ENCODE measurements at places on chromosomes 3 and 15.
A peak's percentile ranks its signal among the peaks of the same experiment; 100 is the strongest.

DNA sequence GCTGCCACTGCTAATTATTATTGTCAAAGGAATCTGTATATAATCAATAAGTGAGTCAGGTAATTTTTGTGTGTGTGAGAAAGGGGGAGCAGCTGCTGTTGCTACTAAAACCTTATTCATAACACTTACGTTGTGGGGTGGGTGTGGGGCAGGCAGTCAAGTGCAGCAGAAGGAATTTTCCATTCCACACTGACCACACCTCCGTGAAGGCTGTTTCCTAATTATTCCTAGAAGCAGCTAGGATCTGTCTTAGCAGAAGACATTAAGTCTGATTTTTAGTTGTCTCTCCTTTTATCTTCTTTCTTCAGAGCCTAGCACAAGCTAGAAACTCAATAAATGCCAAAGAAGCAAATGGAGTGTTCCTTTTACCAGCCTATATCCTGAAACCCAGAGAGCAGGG is 4.0 kb upstream of the U2SURP start:
- no peak for DNase-seq

- DNase-seq = no peak
Observed at GRCh38 chr3:128725547-128726022, 398 bp upstream of the RAB7A start.

- DNase-seq = no peak
Observed at GRCh38 chr15:92033314-92033713, 179.8 kb downstream of the SLCO3A1 start.

- DNase-seq = no peak
Observed at GRCh38 chr3:190671658-190672057, 157.8 kb downstream of the IL1RAP start.

GRCh38 chr3:113948015-113948917 is 453 bp downstream of the ZDHHC23 start:
- peak; percentile 9 for DNase-seq

DNA sequence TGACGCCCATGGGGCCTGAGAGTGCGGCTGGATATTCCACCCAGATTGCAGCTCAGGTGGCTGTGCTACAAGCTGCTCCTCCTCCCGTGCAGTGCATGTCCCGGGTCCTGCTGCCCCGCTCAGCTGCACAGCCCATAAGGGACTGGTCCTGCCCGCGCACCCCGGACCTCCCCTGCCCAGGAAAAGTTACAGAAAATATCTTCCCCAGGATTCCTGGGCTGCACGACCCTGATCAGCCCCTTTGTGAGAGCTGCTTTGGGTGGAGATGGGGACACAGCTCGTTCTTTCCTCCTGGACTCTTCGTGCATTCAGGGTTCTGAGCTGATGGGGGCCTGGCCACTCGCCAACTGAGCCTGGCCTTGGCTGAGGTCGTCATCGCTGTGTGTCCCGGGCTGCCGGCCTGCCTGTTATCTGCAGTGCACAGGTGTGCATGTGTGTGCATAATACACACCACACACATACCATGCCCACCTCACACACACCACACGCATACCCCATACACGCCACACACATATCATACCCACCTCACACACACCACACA is 28.8 kb downstream of the APBA2 start:
- DNase-seq = no peak

DNA sequence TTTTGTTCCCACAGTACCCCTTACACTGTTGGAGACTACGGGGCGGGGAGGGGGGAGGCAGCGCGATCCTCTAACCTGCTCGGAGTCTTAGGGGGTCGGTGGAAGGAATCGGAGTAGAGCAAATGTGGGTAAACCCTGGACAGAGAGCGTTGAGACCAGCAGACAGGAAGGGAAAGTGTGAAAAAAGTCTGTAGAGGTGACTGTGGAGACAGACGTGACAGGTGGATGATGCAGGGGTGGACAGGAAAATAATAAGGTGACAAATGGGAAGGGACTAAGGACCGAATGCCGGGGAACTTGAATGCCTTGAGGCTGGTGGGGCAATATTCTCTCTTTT is 424 bp downstream of the EAF2 start:
- DNase-seq = no peak

GRCh38 chr3:131238496-131238895 is 143.1 kb upstream of the NUDT16 start:
- DNase-seq = no peak

DNA sequence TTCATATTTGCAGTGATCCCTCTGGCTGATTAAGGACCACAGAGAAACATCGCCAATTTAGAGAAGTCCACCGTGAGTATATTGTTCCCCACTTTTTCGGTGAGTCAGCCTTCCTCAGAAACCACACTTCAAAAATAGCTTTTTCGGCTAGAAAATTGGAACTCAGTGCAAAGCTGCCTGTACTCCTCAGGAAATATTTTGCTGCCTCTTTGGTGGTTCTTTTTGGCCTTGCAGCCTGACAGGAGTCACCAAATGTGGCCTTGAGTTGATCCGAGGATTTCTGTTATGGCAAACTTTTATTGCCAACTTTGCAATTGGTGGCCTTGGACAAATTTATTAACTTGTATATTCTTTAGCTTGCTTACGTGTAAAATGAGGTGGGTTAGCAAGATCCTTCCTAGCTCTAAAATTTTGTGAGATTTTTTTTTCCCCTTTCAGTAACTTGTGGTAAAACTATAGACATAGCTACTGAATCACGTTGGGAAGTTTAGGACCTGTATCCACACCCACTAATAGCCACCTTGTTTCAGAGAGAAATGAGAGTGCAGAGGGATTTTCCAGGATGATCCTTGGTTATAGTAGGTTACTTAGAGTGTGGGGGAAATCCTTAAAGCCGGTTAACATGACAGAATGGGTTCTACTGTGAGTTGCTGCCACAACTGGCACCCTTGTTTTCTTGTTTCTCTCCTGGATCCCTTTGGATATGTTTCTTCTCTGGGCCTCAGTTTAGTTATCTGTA is 9.9 kb downstream of the ARL6IP5 start:
- DNase-seq = no peak

- no peak for DNase-seq
Observed at GRCh38 chr3:31878231-31878838, 102.7 kb downstream of the OSBPL10 start.

DNA sequence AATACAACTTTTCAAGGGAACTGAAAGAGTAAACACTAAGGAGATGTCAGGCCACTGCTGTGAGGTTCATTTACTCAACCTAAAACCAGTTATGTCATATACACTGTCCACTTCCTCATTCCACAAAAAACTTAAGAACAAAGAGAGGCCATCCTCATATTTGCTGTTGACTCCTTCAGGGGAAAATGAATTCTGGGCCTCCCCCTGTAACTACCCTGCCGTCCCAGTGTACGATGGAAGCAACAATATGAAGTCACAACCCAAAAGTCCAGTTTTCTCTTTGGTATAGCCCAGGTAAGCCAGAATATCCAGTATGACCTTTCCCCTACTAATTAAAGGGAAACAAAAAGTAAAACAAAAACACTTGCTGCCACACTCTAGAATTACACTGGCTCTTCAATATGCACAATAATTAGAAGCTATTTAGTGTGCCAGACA is 16.2 kb downstream of the CEP152 start:
- DNase-seq = peak; percentile 17

DNA sequence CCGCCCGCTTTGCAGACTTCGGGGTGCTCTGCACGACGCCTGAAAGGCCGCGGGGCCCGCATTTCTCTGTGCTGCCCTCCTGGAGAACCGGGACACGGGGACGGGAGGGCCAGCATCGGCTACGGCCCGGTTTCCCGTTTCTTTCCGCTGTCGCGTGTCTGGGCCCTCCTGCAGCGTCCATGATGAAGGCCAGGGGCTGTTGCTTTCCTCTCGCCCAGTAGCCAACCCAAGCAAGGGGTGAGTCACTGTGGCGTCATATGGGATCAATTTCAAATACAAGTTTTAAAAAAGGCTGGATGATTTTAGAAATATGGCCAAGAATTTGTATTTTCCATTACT is 435 bp downstream of the SLC35G2 start:
- DNase-seq = peak; percentile 77

GRCh38 chr3:154729741-154730140 is 299.8 kb upstream of the GPR149 start:
- no peak for DNase-seq

- no peak for DNase-seq
Observed at GRCh38 chr15:32738666-32739065, 20.9 kb downstream of the GREM1 start.

GRCh38 chr15:99396375-99396774 is 145.1 kb downstream of the LRRC28 start:
- DNase-seq = no peak

DNA sequence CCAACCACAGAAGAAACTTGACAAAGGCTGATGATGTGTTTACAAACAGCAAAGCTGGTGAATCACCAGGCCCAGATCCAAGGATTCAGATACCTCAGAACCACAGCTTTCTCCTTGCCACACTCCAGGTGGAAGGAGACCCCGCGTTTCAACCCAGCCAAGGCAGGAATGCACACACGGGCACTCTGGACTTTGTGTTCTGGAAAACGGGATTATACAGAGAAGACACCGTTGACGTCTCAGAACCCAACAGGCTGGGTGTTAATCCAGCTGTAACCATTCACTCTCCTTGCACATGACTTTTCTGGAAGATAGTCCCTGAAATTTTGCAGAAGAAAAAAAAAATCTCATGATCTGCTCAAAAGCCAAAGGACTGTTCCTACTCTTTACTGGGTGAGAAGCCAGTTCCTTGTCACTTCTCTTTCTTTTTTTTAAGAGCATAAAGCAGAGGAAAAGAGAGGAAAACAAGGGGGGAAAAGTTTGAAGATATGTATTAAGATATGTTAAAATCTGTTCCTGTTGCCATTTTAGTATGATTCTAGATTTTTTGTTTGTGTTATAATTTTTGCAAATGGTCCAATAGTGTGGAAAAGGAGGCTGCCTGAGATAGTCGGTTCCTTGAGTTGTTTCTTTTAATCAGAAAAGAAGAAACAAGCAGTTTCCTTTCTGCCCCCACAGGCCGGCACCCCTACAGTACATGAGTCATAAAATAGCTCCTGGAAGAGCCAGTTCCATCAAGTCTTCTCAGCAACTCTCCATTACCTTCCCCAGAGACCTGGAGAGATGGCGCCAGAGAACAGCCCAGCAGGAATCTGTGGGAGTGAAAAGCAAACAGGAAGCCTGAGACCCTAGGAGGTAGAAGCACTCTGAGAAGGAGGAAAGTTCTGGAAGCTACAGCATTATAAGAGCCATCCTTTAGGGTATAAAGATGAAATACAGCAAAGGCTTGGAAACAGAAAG is 73.1 kb downstream of the RORA start:
- no peak for DNase-seq

DNA sequence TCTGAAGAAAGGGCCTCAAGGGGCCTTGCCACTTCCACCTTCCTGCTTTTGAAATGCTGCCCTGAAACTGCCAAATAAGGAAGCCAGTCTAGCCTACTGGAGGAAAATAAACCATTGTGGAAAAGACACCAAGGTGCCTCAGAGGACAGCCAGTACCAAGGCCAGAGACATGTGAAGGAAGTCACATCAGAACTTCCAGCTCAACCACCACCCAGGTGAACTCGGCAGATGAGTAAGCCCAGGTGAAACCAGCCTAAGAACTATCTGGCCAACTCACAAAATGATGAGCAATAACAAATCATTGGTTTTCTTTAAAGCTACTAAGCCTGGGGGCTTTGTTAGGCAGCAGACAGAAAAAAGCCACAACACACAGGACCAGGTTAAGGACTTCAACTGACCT is 103.0 kb downstream of the MAGI1 start:
- DNase-seq = no peak

- DNase-seq = no peak
Observed at GRCh38 chr3:139928708-139929505, 6.1 kb upstream of the CLSTN2 start.

- DNase-seq = no peak
Observed at GRCh38 chr3:123843668-123844067, 40.5 kb downstream of the MYLK start.

DNA sequence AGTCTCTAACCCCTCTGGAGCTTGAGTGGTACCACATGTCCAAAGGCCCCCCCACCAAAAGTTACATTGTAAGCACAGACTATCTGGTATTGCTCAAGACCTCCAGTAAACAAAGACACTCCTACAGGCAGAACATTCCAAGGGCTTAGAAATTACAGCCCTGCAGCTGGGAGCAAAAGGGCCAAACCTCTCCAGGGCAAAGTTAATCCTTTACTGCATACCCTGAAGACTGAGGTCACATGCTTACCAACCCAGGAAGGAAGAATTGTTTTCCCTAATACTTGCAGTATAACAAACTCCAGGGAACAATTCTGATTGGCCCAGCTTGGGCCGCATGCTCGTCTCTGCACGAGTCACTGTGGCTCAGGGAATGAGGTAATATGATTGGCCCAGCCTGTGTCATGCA is 266.1 kb upstream of the NR2F2 start:
- DNase-seq = no peak

- DNase-seq = no peak
Observed at GRCh38 chr3:93867425-93867824, 106.3 kb downstream of the PROS1 start.

DNA sequence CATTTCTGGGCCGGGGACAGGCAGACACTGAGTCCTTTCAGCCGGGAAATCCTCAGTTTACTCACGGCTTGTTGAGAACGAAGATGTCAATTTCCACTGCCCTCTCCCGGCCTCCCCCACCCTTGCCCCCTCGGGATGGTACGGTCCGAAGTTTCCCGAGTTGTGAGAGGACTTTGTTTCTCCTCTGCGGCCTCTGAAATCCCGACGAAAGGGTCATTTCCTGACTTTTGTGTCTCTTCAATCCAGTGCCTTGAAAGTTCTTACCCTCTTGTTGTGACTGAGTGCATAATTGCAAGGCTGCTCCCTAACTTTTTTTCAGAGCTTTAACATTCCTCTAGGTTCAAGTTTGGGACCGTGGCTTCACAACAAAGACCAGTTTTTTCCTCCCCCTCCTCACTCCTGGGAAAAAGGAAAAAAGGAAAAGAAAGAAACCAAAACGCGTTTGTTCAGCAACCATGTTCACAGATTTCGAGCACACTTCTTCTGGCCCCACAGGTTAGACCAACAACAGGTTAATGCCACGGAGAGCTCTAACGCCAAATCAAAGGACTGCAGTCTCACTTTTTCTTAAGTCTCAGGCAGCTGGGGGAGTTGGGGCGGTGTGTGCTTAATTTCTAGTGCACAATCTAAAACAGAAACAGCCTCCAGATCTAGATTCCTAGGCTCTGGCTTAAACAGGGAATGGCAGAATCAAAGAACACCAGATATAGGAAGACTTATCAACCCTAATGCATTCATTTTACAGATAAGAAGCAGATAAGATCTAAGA is 138.9 kb downstream of the TMCO5A start:
- DNase-seq = peak; percentile 51

- no peak for DNase-seq
Observed at GRCh38 chr3:154105218-154105975, 15.8 kb upstream of the ARHGEF26 start.
